Cardiac muscle cell (in vitro differentiated cells and primary cell): ENCODE measurements at places on chromosomes 3 and 15. TPM values are rescaled to one million over a fixed set of nuclear protein-coding genes. Genes with fewer than 3 reads are reported as not detected.

Gene GNAT1
- total RNA-seq, result not detected in 2 replicates

Gene SNURF
- 10.2 and 11.2 TPM in 2 replicates for total RNA-seq

- H3K4me3 ChIP-seq, result no peak overlapping the region
- H3K27ac ChIP-seq, result no peak overlapping the region
- DNase-seq, result no peak
- H3K36me3 ChIP-seq, result no peaks in the 10 kb centered on the region
Measured at GRCh38 chr3:106458952-106459351, 590.1 kb upstream of the CBLB start.

GRCh38 chr3:110816008-110816407 lies 255.6 kb upstream of the NECTIN3 start:
- no peak overlapping the region for H3K4me3 ChIP-seq
- no peaks in the 10 kb centered on the region for H3K27me3 ChIP-seq
- H3K36me3 ChIP-seq, result no peaks in the 10 kb centered on the region
- no peak overlapping the region for H3K27ac ChIP-seq

- DNase-seq, result no peak
- peaks cover 7% of the 10 kb centered on the region for H3K4me1 ChIP-seq
- no peaks in the 10 kb centered on the region for H3K27me3 ChIP-seq
Measured at GRCh38 chr15:98596131-98596530, 52.2 kb upstream of the IGF1R start.

DNA sequence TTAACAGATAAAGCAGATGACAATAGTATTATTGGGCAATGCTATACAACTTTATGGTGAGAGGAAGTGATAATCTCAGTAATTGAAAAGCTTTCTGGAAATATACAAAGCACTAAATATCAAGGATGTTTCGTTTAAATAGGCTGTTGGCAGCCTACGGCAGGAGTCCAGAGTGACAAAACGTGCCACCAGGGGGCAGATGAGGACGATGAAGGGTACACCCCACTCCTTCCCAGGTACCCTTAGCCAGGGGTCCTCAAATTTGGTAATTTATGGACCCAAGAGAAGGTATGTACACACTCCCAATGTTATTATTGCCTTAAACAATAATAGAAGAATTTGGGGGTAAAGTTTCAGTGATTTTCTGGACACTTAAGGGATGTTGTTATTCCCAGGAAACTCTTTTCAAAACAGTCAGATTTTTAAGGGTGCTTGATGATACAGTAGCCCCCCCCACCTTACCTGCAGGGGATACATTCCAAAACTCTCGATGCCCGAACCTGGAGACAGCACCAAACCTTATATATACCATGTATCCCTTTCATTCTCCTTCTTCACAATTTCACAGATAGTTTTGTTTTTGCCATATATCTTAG lies 1.4 kb upstream of the MAGEL2 start:
- no peak overlapping the region for H3K27ac ChIP-seq
- peak; percentile 53 for DNase-seq
- no peaks in the 10 kb centered on the region for H3K36me3 ChIP-seq

Gene CCDC9B
- total RNA-seq, result 8.2 and 9.6 TPM in 2 replicates

DNA sequence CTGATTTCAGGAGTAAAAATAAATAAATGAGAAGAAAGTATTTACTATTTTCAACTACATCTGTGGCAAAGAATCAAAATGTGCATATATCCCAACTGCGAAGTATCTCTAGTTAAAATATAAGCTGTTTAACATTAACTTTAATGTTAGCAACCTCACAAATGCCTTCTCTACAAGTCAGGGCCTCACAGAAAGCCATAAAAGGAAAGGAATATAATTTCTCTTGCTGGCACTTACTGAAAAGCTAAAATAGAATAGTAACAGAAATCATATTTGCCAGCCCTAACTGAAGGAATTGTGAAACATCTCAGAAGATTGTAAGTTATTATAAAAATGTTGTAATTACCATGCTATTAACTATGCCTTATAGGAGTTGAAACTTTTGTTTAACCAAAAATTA lies 65.1 kb upstream of the MBNL1 start:
- DNase-seq, result no peak
- peaks cover 24% of the 10 kb centered on the region for H3K4me1 ChIP-seq
- H3K27me3 ChIP-seq, result no peaks in the 10 kb centered on the region
- H3K36me3 ChIP-seq, result no peaks in the 10 kb centered on the region
- H3K4me3 ChIP-seq, result no peak overlapping the region

Gene ADGRG7
- total RNA-seq, result 43.2 and 46.5 TPM in 2 replicates

DNA sequence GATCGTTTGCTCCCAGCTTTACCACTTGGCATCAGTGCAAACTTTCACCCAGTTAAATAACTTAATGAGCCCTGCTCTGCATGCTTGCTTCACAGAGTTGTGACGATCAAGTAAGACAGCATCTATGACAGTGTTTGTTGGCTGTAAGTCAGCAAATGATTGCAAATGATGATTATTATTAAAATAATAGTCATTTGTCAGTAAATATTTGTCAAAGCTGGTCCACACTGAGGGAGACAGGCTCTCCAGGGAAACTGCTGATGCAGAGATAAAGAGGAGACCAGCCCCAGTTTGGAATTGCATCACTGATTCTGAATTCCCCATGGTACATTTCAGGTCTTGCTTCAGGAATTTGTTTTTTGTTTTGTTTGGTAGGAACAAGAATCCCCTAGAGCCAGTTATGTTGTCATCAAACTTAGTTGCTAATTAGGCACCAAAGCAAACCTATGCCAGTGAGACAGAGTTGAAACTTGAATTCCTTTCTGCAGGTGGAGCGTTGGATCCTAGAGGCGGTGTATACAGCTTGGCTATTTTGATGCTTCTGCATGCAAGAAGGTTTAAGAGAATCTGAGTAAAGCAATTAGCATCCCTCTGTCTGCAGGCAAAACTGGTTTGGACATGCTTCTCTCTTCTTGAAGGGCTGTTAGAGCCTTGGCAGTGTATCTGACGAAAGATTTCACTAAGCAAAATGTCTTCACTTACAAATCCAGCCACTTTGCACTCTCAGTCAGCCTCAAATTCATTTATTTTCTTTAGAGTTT lies 338.6 kb upstream of the TPRG1 start:
- no peaks in the 10 kb centered on the region for H3K27me3 ChIP-seq
- no peaks in the 10 kb centered on the region for H3K36me3 ChIP-seq
- no peaks in the 10 kb centered on the region for H3K4me1 ChIP-seq
- no peak overlapping the region for H3K4me3 ChIP-seq
